ENCODE measurements at places on chromosomes 2 and 18.
A peak's percentile ranks its signal among the peaks of the same experiment; 100 is the strongest.

DNA sequence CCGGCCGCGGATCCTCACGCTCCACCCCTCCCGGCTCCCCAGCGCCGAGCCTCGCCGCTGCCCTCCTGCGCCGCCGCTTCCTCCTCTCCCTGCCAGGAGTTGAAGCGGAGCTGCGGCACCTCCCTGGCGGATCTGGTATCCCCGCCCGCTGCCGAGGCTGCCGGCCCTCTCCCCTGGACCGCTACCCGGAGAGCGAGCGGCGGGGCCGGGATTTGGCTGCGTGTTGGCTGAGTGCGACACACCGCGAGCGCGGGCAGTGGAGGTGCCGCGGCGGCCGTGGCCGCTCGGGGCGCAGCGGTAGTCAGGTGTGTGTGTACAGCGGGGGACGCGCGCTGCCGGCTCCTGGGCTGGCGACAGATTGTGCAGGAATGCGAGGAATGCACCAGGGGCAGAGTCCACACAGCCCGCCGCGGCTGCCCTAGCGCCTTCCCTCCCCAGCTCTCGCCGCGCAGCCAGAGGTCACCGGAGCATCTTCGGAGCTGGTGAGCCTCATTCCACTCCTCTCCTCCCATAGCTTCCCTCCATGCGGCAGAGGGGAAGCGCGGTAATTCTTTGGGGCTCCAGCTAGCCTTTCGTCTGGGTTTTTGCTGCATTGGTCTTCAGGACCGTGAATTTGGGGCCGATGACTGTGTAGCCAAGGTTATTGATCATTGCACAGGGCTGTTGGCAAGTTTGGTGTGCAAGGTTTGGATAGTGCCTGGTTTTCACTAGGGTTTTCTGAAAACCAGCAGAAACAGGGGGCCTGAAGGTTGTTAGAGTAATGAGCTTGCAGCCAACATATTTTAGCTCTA lies 1.3 kb downstream of the PKP4 start:
- DNase-seq = peak; percentile 31

DNA sequence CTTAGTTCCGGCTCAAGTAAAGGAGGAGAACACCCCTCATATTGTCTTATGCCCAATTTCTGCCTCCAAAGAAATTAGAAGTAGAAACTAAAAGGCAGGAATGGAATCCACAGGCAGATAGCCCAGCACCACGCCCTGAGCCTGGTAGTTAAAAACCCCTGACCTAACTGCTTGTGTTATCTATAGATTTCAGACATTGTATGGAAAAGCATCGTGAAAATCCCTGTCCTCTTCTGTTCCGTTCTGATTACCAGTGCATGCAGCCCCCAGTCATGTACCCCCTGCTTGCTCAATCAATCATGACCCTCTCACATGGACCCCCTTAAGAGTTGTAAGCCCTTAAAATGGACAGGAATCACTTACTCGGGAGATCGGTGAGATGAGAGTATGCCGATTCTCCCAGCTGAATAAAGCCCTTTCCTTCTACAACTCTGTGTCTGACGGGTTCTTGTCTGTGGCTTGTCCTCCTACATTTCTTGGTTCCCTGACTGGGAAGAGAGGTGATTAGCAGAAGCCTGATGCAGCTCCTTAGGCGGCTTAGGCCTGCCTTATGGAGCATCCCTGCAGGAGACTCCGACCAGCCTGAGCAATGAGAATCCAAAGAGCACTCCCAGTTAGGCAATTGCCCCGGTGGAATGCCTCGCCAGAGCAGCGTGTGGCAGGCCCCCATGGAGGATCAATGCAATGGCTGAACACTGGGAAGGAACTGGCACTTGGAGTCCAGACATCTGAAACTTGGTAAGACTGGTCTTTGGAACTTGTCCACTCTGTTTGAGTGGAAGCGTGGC lies 362.6 kb upstream of the TCF4 start:
- no peak for DNase-seq

GRCh38 chr2:20148923-20149702 lies 75.8 kb downstream of the SDC1 start:
- DNase-seq = no peak

DNA sequence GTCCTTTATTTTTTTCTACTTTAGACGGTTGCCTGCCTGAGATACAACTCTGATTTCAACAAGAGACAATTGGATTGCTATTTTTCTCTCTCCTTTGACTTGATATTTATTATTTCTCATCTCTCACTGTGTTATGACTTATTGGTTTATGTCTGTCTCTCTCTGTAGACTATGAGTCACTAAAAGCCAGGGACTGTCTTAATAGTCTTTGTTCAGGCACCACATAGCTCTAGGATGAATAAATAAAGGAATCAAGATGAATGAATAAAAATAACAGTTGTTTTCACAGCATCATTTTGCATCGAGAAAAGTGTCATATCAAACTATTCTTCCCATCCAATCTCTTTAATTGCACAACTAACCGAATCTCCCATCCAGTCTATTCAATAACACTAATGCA lies 31.4 kb upstream of the CD28 start:
- DNase-seq = no peak

DNA sequence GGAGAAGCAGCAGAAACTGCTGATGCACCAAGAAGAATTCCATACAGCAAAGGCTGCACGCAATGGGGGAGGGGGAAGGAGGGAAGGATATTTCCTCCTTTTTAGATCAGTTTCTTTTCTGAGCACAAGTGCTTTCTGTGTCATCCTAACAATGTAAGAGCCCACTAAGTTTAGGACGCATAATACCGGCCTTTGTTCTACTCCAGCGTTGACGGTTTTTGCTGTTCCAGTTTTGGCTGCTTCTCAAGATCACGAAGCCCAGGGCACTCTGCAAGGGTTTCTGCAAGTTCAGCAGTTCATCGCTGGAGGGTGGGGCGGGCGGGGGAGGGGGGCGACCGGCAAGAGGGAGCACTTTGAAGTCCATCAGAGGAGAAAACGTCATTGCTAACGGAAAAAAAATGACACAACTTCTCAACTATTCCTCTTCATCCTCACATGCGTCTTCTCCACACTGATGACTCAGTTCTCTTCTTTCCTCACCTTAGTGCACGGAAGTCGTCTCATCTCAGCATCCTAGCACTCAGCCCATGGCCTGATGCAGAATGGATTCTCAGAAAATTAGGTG lies 8.7 kb downstream of the FAM178B start:
- DNase-seq = no peak

- DNase-seq = no peak
Observed at GRCh38 chr2:120404941-120405758, 59.2 kb downstream of the INHBB start.

GRCh38 chr2:30217644-30218337 lies 13.5 kb upstream of the LBH start:
- no peak for DNase-seq

- no peak for DNase-seq
Observed at GRCh38 chr2:159760326-159760725, 37.7 kb downstream of the CD302 start.

GRCh38 chr18:47077111-47077510 lies 41.7 kb upstream of the ELOA2 start:
- no peak for DNase-seq

DNA sequence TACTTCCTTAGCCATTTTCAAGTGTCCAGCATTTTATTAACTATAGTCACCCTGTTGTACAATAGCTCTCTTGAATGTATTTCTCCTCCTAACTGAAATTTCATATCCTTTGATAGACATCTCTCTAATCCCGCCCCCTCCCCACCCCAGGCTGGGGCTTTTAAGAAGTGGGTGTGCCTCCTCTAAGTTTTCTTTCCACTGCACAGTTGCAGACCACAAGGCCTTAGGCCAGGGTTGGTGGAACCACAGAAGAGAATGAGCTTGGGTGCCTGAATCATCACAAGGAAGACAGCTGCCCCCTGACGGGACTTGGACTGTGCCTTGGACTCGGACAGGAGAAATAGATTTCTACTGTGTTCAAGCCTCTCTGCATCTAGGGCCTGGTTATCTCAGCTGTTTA lies 193.4 kb downstream of the HAUS1 start:
- DNase-seq = no peak
